ENCODE measurements at places on chromosomes 2 and 18. TPM values are rescaled to one million over a fixed set of nuclear protein-coding genes. Genes with fewer than 3 reads are reported as not detected.

Gene MATN3
- total RNA-seq, result 0.08 TPM

Gene PRSS56
- not detected for total RNA-seq

- no peak for DNase-seq
Measured at GRCh38 chr2:150212722-150213171, 274.7 kb downstream of the RND3 start.

DNA sequence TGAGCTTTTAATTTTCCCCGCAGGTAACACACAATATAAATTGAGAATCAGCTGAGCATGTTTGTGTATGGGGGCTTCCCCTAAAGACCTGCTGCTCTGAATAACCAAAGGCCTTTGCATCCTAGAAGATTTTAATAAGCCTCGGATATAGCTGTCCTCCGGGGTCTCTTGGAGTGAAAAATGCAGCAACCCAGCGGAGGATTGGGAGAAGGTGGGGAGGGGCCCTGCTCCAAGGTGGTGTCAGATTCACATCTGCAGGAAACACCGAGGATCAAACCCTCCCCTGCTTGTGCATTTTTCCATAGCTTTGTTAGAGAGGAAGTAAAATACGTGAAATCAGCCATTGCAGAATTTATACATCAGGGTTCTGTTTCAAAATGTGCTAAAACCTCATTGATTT lies 63.0 kb upstream of the OTOF start:
- DNase-seq, result no peak

- DNase-seq, result no peak
Measured at GRCh38 chr2:128233790-128234395, 84.8 kb downstream of the HS6ST1 start.

GRCh38 chr2:191670076-191670475 lies 7.9 kb upstream of the NABP1 start:
- DNase-seq, result no peak

- no peak for DNase-seq
Measured at GRCh38 chr2:176083796-176084261, at the start of gene EVX2. Gene EVX2, minus strand, starts transcription at chr2:176083962. Its CDS starts 186 bp downstream, at chr2:176083776.

- DNase-seq, result no peak
Measured at GRCh38 chr2:148299616-148300015, 278.7 kb downstream of the MBD5 start.

- no peak for DNase-seq
Measured at GRCh38 chr2:75828826-75829225, 118.1 kb upstream of the GCFC2 start.

- DNase-seq, result no peak
Measured at GRCh38 chr2:207934720-207935119, 90.6 kb downstream of the PLEKHM3 start.

- no peak for DNase-seq
Measured at GRCh38 chr2:119455066-119455718, 23.5 kb downstream of the TMEM37 start.
